ENCODE measurements at places on chromosomes 2 and 18. TPM values are rescaled to one million over a fixed set of nuclear protein-coding genes. Genes with fewer than 3 reads are reported as not detected.

The CCDC195 gene
- not detected for total RNA-seq

The ATG4B gene
- total RNA-seq: 32.3 TPM

The DNAJB2 gene
- total RNA-seq: 77.0 TPM

The LYG2 gene
- not detected for total RNA-seq

The PCARE gene
- not detected for total RNA-seq

The TRIM43 gene
- not detected for total RNA-seq

The RALBP1 gene
- 66.4 TPM for total RNA-seq

The PLGLB1 gene
- total RNA-seq: 13.0 TPM

The CENPA gene
- 0.49 TPM for total RNA-seq

The ELOA2 gene
- total RNA-seq: not detected

The KCNK3 gene
- total RNA-seq: 1.8 TPM

The SLC40A1 gene
- 61.2 TPM for total RNA-seq

The LIMS3 gene
- 2.4 TPM for total RNA-seq

The SLC8A1 gene
- 16.1 TPM for total RNA-seq

The TAF4B gene
- 10.3 TPM for total RNA-seq

The DTNB gene
- 11.6 TPM for total RNA-seq

The EFHD1 gene
- total RNA-seq: 41.2 TPM

The AOX1 gene
- 232 TPM for total RNA-seq

The LRRTM4 gene
- not detected for total RNA-seq

The KCNS3 gene
- 3.6 TPM for total RNA-seq

Data from subcutaneous adipose tissue (tissue), 4 donors.